ENCODE measurements at places on chromosomes 5 and 9.

- DNase-seq, result no peak
Measured at GRCh38 chr5:58794875-58795274, 212.0 kb downstream of the RAB3C start.

DNA sequence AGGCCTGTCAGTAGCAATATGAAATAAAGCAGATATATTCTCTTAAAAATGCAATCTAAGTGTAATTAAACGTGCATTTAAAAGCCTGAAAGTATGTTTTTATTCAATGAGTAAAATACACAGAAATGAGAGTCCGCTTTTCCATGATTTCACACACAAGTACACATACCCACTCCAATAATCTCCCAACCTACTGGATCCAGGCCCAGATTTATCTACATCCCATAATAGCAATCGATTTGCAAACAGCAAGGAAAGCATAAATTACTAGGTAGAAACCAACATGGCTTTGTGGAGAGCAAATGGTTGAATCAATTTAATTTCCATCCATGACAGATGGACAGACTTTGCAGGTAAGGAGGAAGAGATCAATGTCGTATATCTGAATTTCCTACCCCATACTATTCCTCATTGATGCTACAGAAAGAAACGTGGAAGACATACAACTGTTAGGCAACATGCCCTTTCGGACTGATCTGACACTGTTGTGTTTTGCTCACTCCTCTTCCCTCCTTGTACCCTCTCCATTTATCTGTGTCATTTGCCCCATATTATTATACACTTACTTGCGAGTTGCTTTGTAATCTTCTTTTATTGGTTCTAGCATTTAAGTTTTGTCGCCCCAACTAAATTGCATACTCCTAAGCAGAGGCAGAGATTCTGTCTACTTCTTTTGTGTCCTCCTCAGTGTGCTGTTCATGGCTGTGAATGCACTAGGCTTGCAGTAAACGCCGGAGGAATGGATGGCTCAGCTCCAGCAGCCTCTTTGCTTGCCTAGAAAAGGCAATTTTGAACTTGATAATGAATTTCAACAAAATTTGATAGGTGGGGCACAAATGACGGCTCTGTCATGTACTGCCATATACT is 133.6 kb downstream of the NFIB start:
- no peak for DNase-seq

DNA sequence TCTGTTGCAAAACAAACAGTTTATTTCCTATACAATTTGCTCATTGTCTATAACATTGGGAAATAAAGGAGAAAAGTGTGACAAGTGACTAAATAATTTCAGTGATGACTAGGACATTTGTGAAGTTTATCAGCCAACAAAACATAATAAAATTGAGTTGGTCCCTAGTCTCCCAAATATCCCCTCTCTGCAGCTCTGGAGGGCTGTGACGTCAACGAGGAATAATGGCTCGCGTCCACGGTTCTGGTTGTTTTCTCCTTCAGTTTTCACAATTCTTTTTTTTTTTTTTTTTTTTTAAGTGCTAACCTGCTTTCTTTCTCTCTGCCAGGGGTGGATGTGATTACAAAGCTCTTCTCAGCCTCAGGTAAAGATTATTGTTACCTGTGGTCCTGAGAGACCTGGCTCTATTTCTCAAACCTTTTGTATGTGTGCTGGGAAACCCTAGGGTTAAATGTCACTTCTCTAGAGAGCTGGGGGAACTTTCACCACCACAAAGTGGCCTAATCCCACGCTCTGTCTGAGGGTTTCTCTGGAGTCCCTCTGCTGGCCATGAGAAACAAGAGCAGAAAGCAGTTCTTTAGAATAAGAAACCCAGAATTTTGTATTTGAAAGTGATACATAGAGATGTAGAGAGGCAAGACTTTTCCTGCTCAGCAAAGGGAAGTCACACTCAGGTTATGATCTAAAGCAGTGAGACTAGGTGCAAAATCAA is 36.2 kb upstream of the ANKRD55 start:
- no peak for DNase-seq

- no peak for DNase-seq
Measured at GRCh38 chr5:42666869-42667268, 89.7 kb upstream of the CCDC152 start.

DNA sequence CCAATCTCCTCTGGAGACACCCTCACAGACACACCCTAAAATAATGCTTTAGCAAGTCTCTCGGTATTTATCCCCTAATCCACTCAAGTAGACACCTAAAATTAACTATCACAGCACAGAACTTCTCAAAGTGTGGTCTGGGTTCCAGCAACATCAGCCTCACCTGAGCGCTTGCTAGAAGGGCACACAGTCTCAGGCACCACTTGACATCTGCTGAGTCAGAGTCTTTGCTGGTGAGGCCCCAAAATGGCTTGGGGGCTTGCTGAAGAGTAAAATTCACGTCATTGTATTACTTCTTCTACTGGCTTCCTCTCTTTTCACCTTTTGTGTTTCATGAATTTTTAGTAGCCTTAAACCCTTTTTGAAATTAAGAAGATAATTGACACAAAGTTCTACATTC is 9.0 kb downstream of the FOXB2 start:
- DNase-seq, result no peak

GRCh38 chr5:37810311-37810710 is 29.5 kb downstream of the GDNF start:
- DNase-seq, result no peak
